ENCODE measurements at places on chromosomes 12 and 14. TPM values are rescaled to one million over a fixed set of nuclear protein-coding genes. Genes with fewer than 3 reads are reported as not detected.

DNA sequence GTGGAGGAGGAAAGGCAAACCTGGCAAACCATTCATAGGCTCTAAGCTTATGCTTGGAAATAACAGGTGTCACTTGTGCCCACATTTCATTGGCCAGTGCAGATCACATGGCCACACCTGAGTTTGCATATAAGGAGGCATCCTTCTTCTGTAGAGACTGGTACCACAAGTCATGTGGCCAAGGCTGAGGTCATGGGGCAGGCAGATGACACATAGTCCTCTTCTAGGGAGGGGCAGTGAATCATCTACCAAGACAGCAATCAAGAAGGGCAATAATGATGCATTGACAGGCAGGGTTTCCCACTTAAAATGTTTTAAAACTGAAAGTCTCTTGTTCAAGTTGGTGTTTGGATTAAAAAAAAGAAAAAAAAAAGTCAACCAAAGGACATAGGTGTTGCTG lies 77.3 kb downstream of the DAAM1 start:
- peak; percentile 46 for DNase-seq

The HVCN1 gene
- 28.6 TPM for total RNA-seq

- DNase-seq: no peak
Measured at GRCh38 chr14:57470909-57471308, 22.7 kb downstream of the CCDC198 start.

- DNase-seq: no peak
Measured at GRCh38 chr12:15831315-15831978, 42.3 kb upstream of the EPS8 start.

The CDKN3 gene
- total RNA-seq: 116 TPM

DNA sequence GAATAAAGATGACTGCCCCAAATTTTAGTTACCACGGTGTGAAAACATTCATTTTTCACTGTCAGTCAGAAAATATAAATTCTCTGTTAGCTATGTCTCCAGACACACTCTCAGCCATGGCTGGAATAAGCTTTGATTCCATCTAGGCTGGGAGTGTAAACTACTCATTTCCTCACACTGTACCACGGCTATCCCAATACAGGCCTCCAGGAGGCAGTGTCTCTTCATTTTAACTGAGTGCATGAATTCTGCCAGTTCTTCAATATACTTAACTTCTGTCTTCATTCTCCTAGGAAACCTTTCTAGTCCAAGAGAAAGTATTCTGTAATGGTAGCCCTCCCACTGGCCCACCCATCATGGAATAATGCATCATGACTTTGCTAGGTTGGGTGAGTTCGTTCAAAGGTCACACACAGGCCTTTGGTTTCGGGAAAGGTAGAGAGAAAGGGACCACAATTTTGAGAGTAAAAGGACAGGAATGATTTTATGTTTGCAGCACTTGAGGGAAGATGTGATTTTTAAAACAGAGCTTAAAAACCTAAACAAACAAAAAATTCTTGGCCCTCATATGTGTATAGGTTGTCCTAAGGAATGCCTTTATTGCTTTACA lies 381.1 kb downstream of the SEC23A start:
- peak; percentile 56 for DNase-seq

GRCh38 chr14:76106188-76106587 lies 45.5 kb upstream of the GPATCH2L start:
- DNase-seq: no peak
